Activated T-helper 1 cell treated with anti-CD3 and anti-CD28 coated beads, Interleukin-12 subunit alpha, Interleukin-12 subunit beta, Interleukin-2, Interleukin-4 antibody, amounts not matched to agents 30 ng/mL and 10 ng/mL and 1 ng/mL, durations not matched to agents 14 hours and 24 hours and 36 hours (primary cell): ENCODE measurements at places on chromosomes 12 and 14. TPM values are rescaled to one million over a fixed set of nuclear protein-coding genes. Genes with fewer than 3 reads are reported as not detected.

DNA sequence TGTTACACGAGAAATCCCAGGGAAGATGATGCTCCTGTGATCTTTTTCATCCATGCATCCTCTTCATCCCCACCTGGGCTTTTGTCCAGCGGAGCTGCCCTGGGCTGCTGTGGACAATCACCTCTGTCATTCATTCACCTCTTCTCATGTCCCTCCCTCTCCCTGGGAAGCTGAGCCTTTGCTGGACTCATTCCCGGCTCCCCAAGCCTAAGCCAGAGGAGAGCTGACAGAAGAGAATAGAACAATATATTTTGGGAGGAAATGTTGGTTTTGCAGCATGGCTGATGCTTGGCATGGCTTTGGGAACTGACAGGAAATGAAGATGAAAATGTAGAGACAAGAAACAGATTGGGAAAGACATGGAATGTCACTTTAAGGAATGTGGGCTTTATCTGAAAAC is 177.4 kb downstream of the DICER1 start:
- DNase-seq = no peak
- no peaks in the 10 kb centered on the region for H3K36me3 ChIP-seq
- no peak overlapping the region for H3K4me3 ChIP-seq
- no peak overlapping the region for H3K27ac ChIP-seq
- peaks cover 10% of the 10 kb centered on the region for H3K27me3 ChIP-seq

- H3K36me3 ChIP-seq = no peaks in the 10 kb centered on the region
- H3K27ac ChIP-seq = no peak overlapping the region
- H3K4me1 ChIP-seq = peaks cover 6% of the 10 kb centered on the region
- H3K4me3 ChIP-seq = no peak overlapping the region
These were observed 25.3 kb upstream of the STRN3 start for GRCh38 chr14:31051511-31051910.

- no peak overlapping the region for H3K4me3 ChIP-seq
- no peak overlapping the region for H3K27ac ChIP-seq
- H3K4me1 ChIP-seq = no peaks in the 10 kb centered on the region
- H3K36me3 ChIP-seq = no peaks in the 10 kb centered on the region
These were observed 98.8 kb downstream of the CCDC92 start for GRCh38 chr12:123873793-123874192.

Gene NTN4
- total RNA-seq = not detected in 2 replicates

GRCh38 chr12:12507121-12507520 is 55.5 kb downstream of the DUSP16 start:
- H3K4me3 ChIP-seq = peak overlapping the region; percentile 24
- no peak for DNase-seq
- peaks cover 33% of the 10 kb centered on the region for H3K36me3 ChIP-seq
- H3K27me3 ChIP-seq = no peaks in the 10 kb centered on the region

DNA sequence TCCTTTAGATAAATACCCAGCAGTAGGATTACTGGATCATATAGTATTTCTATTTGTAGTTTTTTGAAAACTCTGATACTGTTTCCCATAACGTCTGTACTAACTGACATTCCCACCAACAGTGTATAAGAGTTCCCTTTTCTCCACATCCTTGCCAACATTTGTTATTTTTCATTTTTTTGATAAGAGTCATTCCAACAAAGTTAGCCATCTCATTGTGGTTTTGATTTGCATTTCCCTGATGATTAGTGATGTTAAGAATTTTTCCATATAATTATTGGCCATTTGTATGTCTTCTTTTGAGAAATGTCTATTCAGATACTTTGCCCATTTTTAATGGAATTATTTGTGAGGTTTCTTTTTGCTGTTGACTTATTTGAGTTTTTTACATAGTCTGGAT is 486.0 kb downstream of the FLRT2 start:
- no peaks in the 10 kb centered on the region for H3K4me1 ChIP-seq
- H3K27ac ChIP-seq = no peak overlapping the region
- H3K27me3 ChIP-seq = no peaks in the 10 kb centered on the region
- no peak for DNase-seq
- no peak overlapping the region for H3K4me3 ChIP-seq
- no peaks in the 10 kb centered on the region for H3K36me3 ChIP-seq

DNA sequence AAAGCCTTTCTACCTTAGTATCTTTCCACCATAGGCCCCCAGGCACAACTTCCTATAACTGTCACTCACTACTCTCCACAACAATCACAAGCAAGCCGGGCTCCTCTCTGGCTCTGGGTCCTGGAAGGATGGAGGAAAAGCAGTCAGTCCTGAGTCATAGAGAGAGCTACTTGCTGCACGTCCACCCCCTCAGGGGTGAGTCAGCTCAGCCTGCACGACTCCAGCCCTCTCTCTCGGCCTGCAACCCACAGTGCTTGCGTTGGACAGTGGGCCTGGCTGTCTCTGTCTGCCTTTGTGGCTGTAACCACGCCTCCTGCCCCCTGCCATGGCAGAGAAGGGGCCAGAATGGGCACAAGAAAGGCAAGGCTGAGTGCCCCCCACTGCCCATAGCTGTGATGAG is 154.1 kb upstream of the FKBP4 start:
- H3K27me3 ChIP-seq = peaks cover 11% of the 10 kb centered on the region
- no peak for DNase-seq
- peaks cover 19% of the 10 kb centered on the region for H3K4me1 ChIP-seq
- H3K36me3 ChIP-seq = no peaks in the 10 kb centered on the region
- H3K4me3 ChIP-seq = no peak overlapping the region

- no peak for DNase-seq
- H3K36me3 ChIP-seq = no peaks in the 10 kb centered on the region
- no peak overlapping the region for H3K27ac ChIP-seq
- peaks cover 7% of the 10 kb centered on the region for H3K27me3 ChIP-seq
- no peaks in the 10 kb centered on the region for H3K4me1 ChIP-seq
These were observed 31.7 kb downstream of the FGD4 start for GRCh38 chr12:32431025-32431424.

DNA sequence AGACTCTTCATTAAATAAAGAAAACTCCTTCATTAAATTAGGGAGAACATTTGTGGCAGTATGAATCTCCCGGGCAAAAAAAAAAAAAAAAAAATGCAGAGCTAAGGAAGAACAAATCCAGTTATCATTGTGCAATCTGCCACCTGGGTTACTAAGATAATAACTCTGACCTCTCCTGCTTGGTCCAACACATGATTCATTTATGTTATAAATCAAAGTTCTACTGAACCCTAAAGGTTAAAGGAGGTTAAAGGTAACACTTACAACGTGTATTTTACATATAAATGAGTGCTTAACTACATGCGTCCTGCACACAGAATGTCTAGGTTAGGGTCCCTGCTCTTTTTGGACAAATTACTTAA is 4.2 kb downstream of the TGFB3 start:
- H3K4me1 ChIP-seq = peaks cover 36% of the 10 kb centered on the region
- no peak overlapping the region for H3K27ac ChIP-seq
- no peak for DNase-seq
- no peaks in the 10 kb centered on the region for H3K27me3 ChIP-seq
- no peak overlapping the region for H3K4me3 ChIP-seq

Gene PLEKHH1
- 0.96 and 2.4 TPM in 2 replicates for total RNA-seq

DNA sequence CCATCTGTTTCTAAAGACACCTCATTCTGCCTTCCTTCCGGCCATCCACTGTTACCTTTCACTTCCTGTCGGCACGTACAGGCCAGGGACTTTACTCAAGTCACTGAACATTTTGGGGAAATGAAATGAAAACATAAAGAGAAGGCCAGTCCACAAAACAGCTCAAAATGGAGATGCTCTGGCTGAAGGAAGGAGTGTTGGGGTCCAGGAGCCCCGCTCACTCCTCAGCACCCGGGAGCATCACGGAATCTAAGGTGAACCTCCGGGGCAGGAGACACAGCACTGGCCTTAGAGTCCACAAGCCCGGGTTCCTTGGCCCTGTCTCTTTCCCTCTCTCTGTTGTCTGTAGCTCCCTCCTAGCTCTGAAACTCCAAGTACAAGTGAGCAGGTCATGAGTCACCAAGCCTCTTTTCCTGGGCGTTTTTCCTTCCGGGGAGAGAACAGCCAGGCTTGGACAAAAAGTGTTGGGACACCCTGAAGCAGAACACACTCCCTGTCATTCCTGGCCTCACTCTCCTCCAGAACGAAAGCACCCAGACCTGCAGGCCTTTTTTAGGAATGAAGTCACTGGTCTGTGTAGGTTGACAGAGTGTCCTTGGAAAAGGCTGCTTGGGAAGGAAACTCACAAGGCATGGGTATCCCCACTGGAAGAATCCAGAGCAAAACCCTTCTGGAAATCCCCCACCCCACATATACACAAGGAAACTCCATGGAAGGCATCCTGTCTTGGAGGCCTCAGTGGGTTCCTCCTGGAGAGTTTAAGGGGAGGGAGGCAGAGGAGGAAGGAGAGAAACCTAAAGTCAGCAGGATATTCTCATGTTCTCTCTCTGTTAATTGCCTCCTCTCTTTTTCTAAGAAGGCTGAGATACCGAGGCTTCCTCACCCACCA is 245.3 kb downstream of the ZFP36L1 start:
- H3K27me3 ChIP-seq = peaks cover 7% of the 10 kb centered on the region
- no peak overlapping the region for H3K4me3 ChIP-seq
- no peaks in the 10 kb centered on the region for H3K36me3 ChIP-seq
- no peaks in the 10 kb centered on the region for H3K4me1 ChIP-seq

Gene MYF6
- total RNA-seq = not detected in 2 replicates

- peaks cover 18% of the 10 kb centered on the region for H3K27me3 ChIP-seq
- H3K27ac ChIP-seq = no peak overlapping the region
- no peaks in the 10 kb centered on the region for H3K36me3 ChIP-seq
- H3K4me3 ChIP-seq = no peak overlapping the region
- no peak for DNase-seq
These were observed 17.5 kb upstream of the NUDT14 start for GRCh38 chr14:105198588-105198987.

DNA sequence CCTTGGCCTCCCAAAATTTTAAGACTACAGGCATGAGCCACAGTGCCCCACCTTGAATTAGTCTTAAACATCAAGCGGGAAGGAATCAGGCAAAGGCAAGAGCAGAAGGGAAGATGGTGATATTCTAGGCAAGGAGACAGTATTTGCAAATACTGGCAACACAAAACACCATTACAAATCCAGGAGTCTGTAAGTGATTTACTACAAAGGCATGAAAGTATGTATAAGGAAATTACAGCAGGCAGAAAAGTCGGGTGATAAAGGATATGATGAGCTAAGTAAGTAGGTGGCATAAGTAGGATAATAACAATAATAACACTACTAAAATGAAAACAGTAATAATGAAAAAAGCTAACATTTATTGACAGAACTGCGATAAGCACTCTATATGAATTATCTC is 28.5 kb downstream of the FMNL3 start:
- peaks cover 45% of the 10 kb centered on the region for H3K4me1 ChIP-seq
- H3K27me3 ChIP-seq = no peaks in the 10 kb centered on the region
- DNase-seq = no peak
- no peak overlapping the region for H3K4me3 ChIP-seq

Gene LTBP2
- 0.05 and 0.24 TPM in 2 replicates for total RNA-seq
